Nephron progenitor cell (in vitro differentiated cells): ENCODE measurements at places on chromosomes 11 and 22.

DNA sequence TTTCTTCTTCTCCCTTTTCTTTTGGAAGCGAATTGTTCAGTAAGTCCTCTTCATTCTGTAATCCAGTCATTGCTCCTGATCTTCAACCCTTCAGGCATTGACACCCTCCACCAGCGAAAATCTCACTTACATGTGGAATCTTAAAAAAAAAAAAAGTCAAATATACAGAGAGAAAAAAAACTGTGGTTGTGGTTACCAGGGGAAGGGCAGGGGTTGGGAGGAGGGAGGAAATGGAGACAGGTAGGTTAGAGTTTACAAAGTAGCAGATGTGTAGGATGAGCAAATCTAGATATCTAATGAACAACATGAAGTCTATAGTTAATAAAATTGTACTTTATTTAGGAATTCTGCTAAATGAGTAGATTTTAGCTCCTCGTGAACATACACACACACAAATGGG, 17.7 kb upstream of the TMEM123 start:
- DNase-seq, result no peak

DNA sequence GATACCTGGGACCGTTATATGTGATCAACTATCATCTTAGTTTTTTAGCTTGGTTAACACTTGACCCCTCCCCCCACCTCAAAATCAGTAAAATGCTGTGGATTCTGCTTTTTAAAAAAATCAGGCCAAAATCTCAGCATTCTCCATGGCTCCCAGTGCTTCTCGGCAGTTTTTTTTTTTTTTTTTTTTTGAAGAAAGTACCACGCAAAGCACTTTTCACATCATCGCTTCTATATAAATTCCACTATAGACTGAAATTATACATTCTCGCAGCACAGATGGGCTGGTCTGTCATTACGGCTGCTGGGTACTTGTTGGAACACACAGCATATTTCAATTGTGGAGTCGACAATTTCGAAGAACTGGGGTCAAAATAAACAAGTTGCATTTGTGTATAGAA, 67.7 kb upstream of the PPARA start:
- DNase-seq, result no peak

DNA sequence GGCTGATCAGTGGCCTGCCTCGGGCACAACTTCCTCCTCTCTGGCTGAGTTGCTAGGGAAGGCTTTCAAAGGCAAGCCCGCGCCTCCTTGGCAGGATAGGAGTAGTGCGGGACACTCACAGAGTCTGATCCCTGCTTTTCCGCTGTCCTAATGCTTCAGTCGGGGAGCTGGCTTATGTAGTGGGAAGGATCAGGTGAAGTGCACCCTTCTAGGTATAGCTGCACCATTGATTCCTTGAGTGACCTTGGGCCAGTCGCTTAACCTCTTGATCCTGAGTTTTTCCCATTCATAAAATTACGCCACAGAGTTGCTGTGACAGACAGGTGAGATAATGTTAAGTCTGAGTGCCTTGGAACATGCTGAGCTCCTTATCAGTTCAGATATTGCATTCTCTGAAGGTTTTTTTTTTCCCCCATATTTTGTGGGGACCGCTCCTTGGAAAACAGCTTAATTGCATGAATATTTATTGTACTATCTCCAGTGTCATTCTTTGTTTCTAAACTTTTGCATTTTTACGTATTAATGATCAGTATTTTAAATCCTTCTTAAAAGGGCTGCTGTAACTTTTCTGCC, 961 bp downstream of the IPO7 start:
- DNase-seq, result no peak

GRCh38 chr11:61057615-61058014, 44.7 kb upstream of the CD5 start:
- DNase-seq, result no peak

DNA sequence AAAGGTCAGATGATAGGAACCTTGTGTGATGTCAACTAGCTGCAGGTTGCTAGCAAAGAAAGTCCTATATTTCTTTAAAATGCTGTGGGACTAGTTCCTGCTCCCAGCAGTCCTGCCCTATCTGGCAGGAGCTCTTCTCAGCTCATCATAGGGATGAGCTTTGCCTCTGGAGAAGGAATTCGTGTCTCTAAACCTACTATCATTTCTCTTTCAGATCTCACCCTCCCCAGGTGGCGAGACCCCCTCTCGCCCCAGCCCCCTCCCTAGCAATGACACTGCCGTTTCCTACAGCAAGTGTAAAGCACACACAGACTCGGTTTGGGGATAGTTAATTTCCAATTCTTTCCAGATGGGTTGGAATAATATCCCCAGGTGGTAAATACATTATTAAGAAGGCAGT, 533.3 kb downstream of the OPCML start:
- DNase-seq, result no peak

- DNase-seq, result no peak
Observed at GRCh38 chr22:24594569-24595120, 1.8 kb upstream of the LRRC75B start.

- no peak for DNase-seq
Observed at GRCh38 chr11:97912629-97913028, 1108.1 kb upstream of the CNTN5 start.

DNA sequence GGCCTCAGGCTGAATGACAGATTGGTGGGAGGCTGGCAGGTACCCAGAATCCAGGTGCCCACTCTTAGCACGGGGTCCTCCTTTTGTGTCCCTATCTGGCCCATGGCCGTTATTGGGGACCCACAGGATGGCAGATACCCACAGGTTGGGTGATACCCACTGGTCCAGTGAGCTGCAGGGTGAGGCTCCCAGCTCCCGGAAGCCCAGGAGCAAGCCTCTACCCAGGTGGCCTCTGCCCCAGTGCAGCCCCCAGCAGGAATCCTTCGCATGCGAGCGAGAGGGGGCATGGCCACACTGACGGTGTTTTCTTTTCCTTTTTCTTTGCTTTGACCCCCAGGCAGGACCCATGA, 116.1 kb downstream of the PHF21B start:
- no peak for DNase-seq

- DNase-seq, result no peak
Observed at GRCh38 chr11:96111308-96111707, 187.4 kb upstream of the MTMR2 start.

DNA sequence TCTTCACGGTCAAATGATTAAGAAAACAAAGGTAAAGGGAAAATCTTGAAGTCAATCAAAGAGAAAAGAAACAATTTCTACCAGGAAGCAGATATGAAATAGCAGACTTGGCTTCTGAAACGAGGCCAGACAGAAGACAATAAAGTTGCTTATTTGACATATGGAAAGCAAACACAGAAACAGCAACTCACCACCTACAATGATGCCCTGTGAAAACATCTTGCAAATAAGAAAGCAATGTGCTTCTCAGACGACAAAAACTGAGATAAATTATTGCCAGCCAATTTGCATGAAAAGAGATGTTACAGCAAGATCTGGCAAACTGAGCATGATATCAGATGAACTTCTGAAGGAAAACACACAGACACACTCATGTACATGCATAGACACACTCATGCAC, 45.9 kb upstream of the CTSC start:
- DNase-seq, result no peak

- DNase-seq, result no peak
Observed at GRCh38 chr11:32831221-32831620, 1.5 kb downstream of the PRRG4 start.

DNA sequence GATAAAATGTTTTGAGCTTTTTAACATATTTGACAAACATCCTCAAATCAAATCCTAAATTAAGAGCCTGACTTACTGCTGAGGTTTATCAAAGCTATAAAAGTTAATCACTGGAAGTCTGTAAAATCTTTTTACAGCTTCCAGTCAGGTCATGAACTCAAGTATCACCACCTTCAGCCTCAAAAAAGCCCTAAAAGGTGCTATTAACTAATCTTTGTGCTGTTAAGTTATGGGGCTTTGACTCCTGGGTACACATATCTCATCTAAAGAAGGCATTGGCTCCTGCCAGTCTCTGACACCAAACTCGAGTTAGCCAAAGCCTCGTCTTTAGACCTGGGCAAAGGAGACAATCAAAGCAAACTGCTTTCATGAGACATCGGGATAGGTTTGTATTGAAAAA, 34.0 kb upstream of the CBX6 start:
- DNase-seq, result no peak

- no peak for DNase-seq
Observed at GRCh38 chr11:95891423-95892170, 32.3 kb downstream of the MTMR2 start.

- DNase-seq, result no peak
Observed at GRCh38 chr11:46977038-46977813, 40.7 kb downstream of the CSTPP1 start.

DNA sequence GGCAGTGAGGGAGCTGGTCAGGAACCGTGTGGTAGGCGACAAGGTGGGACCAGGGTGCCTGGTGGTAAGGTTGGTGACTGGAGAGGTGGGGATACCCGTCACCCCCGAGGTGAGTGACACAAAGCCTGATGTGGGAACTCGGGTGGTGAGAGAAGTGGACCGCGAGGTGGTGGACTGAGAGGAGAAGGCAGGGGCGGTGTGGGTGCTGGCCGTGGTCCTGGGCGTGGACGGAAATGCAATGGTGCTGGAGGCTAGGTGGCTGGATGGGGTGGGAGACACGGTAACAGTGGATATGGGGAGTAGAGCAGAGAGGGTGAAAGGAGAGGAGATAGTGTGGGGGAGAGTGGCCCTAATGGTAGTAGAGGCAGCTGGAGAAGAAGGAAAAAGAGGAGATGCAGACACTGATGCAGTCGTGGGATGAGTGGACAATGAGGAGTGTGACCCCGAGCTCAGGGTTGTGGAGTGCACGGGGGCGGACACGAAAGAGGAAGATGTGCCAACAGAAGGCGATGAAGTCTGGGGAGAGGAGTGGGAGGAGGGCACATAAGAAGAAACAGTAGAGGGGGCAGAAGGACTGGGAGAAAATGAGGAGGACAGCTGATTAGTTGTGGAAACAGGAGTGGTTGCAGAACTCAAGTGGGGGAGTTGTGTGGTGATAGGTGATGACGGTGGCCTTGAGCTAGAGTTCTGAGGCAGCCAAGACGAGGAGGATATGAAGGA, 20.5 kb downstream of the MUC6 start:
- DNase-seq, result no peak

- DNase-seq, result no peak
Observed at GRCh38 chr11:92152245-92152644, 72.4 kb upstream of the FAT3 start.

DNA sequence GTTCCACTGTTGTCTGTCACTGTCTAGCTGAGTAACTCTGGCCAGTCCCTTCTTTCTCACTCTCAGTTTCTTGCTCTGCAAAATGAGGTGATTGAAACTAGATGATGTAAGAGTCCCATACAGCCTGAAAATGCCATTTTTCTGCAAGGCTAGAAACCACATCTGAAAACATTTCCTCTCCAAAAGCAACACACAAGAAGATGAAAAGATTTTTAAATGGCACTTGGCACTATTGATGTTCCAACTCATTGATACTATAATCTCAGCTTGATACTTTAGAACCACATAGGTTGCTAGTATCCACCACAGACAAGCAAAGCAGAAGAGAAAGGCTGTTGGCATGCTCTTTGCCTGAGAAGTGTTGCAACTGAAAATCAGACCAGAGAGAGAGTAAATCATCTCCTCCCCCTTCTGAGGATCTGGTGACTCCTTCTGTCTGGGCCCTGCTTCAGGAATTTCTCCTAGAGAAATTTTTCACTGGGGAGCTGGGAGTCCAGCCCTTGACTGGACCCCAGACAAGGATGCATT, 1217.9 kb downstream of the LRRC4C start:
- peak; percentile 2 for DNase-seq

DNA sequence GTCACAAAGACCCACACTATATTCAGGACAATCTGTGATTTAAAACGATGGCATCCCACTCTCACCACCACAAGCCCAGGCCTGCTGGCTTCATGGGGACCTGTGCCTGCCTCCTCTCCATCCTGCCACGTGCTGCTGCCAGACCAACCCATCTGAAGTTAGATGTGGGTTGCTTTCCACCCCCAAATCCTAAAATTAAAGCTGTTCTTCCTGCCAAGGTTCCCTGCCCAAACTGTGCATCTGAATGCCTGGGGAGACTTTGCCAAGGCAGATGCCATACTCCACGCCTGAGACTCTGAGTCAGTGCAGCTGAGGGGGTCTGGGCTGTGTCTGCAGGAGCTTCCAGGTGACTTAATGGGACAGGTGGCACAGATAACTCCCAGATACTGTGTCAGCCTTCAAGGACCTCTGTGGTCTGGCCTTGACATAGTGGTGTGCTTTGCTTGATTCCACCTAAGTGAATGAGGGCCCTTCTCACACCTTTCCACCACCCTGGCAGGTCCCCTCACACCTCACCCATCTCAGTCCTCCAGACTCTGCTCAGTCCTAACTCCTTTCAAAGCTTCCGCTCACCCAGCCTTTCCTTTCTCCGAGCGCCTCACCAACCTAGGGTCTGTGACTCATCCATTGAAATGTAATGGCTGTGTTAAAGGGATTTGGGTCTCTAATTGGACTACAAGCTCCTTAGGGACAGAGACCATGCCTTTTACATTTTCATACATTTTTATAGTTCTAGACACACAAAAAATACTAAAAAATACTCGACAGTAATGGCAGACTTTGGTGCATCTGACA, 18.6 kb downstream of the ADAMTS8 start:
- DNase-seq, result no peak
